Posterior cingulate gyrus (tissue), 11 donors: ENCODE measurements at places on chromosomes 11 and 22.

DNA sequence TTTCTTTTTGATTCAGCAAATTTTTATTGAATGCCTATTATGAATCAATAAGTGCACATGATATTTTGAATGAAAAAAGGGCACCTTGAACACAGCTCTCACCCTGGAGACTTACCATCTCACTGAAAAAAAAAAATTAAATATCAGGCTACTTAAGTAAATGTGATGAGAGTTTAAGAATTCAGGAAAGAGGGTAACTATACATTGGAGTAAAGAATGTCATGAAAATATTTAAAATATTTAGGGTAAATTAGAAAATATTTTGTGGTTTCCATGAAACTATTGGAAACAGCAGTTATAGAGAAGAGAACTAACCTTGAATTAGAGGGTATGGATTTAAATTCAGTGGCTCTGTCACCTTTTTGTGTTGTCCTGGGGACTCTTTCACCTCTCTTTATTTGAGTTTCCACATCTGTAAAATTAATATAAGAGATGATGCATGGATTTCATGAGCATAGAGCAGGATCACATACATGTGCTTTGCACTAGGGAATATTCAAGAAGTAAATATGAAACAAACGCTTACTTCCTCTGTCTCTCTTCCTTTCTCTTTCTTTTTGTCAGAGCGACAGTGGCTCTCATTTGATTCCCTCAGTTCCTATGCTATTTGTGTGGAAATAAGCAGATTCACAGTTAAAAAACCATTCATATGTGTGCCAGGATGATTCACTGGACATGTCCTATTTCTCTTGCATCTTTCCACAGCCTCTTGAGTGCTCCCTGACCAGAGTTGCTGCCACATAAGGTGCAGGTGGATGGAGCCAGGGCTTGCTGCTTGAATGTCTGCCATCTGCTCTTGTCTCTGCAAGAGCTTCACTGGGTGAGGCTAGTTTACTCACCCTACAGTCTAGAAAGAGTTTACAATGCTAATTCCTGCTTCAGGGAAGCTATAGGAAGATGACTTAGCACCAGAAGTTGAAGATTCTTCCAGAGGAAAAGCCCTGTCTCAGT lies 533.1 kb downstream of the ETS1 start:
- no peak for DNase-seq

- no peak for DNase-seq
Measured at GRCh38 chr11:61310749-61311148, 15.6 kb upstream of the VWCE start.

DNA sequence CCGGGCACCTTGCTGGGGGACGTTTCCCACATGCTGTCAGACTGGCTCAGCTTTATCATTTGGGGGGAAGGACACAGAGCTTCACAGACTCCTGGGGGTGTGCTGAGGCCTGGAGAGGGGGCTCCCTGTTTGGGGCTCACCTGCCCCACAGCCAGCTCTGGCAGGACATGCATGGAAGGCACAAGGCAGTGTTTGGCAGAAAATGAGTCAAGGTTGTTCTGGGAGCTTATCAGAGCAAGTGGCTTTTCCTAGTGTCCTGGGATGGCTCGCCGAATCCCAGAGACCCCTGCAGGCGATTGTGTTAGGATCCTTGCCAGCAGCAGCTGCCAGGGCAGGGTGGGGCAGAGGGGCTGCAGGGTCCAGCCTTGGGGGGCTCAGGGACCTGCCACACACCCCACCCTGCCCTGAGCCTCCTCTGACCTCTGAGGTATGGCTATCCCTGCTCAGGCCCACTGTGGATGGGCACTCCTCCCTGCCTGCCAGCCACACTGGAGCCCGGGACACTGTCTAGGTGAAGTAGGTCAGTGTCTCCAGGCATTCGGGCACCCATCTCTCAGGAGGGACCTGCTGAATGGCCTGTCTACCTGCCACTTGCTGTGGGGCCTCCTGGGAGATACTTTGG lies 1323.0 kb downstream of the BRD1 start:
- DNase-seq, result no peak

DNA sequence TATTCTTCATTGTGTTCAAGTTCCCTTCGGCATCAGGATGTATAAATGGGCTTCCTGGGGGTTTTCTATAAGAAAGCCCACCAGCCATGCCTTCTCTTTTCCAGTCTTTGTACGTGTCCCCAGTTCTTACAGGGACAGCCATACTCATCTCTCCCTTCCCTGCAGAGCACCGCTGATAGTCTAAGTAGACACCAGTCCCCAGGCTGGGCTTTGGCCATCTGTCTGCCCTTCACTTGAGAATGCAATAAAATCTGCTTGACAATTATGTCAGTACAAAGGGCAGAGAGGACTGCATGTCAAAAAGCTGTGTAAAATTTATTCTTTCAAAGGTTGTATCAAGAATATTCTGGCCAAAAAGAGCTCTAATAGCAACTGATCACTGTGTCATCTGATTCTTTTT lies 27.3 kb downstream of the NTM start:
- no peak for DNase-seq

DNA sequence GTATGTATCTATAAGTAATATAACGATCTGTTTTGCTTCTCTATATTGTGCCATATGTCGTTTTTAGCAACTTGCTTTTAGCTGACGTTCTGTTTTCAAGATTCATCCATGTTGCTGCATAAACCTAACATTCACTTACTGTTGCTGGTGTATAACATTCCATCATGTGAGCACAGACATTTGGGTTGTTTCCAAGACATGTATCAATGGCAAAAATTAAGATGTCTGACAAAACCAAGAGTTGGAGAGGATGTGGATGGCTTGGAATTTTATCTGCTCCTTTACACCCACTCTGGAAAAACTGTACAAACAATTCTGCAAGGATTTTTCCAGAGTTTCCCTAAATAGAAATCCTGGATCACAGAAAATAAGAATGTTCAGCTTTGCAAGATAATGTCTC lies 40.9 kb downstream of the DGCR2 start:
- DNase-seq, result no peak

DNA sequence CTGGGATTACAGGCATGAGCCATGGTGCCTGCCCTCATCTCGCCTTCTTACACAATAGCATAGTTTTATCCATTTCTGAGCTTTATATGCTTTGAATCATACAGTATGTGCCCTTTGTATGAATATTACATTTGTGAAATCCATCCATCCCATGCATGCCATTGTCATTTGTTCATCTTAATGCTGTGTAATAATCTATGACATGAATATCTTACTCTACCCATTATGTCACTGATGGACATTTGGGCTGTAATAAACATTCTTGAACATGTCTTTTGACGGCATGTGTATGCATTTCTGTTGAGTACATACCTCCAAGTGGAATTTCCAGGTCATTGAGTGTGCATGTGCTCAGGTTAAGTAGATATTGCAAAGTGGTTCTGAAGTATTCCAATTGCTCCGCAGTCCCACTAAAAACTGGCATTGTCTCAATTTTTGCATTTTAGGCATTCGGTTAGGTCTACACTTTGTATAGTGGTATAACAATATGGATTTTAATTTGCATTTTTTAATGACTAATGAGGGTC lies 339.3 kb upstream of the SYN3 start:
- DNase-seq, result no peak

DNA sequence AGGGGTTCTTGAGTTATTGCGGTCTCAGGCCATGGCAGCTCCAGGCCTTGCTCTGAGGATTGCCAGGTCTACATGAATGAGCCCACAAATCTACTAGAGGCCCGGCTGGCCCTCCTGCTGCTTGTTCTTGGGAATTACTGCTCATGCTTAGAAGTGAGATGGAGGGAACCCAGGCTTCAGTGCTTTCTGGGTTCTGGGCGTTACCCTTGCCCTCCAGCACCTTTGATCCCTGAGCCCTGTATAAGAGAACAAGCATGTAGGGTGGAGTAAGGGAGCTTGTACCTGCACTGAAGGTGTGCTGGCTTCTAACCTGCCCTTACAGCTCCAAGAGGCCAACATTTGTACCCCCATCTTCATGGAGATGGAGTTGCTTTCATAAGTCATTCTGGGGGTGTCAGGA lies 4.0 kb downstream of the NAA40 start:
- DNase-seq, result no peak

DNA sequence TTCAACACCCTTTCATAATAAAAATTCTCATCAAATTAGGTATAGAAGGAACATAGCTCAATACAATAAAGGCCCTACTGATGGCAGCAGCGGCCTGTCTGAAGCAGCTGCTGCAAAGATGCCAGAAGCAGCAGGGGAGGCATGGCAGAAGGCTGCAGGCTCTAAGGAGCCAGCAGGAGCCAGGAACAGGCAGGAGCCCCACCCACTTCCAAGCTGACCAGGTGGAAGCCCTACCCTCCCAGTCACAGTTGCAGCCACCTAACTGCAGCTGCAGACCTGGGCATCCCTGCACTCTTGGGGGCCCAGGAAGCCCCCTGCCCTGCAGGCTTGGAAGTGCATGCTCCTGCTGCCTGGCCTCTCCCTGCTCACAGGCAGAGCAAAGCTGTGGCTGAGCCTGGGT lies 18.2 kb upstream of the OR6A2 start:
- no peak for DNase-seq

DNA sequence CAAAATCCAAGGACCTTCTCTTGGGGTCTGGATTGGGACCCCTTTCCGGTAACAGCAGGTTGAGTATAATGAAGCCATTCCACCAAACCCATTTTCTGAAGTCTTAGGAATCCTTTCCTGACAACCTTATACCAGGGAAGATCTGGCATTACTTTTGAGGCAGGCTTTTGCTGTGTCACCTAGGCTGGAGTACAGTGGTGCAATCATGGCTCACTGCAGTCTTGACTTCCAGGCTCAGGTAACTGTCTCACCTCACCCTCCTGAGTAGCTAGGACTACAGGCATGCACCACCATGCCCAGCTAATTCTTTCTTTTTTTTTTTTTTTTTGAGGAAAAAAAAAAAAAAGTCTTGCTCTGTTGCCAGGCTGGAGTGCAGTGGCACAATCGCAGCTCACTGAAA lies 55.8 kb upstream of the TREH start:
- no peak for DNase-seq

DNA sequence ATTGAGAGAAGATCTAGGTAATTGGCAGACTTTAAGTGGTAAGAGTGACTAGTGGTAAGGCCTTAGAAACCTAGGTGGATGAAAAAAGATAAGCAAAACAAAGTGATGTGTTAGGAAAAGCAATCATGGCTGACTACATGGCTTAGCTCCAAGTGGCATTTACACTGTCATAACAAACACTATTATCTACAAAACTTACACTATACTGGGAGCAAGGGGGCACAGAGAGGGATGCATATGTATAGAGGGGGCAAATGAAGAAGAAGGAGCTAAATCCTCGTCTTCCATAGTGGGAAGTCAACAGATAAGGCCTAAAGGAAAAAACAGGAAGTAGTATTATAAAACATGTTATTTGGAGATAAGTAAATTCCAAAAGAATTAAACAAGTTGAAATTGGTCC lies 32.5 kb downstream of the ADORA2A start:
- DNase-seq, result no peak

DNA sequence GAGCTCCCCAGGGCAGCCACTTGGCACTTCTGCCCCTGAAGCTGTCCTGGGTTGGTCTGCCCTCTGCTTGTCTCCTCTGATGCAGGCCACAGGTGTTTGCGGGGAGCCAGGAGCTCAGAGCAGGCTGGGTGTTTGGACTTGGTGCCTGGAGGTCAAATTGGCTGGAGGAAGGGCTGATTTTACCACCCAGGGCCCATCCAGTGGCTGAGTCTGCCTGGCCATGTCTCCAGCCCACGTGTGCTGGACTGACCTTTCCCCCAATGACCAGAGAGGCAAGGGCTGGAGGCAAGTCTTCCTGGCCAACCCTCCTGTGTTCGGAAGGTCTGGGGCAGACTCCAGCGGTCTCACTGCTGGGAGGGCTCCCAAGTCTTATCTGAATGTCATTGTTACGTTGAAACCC lies 84.0 kb downstream of the NECTIN1 start:
- no peak for DNase-seq

- no peak for DNase-seq
Measured at GRCh38 chr11:106012744-106013143, 9.3 kb downstream of the MSANTD4 start.

GRCh38 chr11:32870676-32871075 lies 21.9 kb upstream of the QSER1 start:
- no peak for DNase-seq

DNA sequence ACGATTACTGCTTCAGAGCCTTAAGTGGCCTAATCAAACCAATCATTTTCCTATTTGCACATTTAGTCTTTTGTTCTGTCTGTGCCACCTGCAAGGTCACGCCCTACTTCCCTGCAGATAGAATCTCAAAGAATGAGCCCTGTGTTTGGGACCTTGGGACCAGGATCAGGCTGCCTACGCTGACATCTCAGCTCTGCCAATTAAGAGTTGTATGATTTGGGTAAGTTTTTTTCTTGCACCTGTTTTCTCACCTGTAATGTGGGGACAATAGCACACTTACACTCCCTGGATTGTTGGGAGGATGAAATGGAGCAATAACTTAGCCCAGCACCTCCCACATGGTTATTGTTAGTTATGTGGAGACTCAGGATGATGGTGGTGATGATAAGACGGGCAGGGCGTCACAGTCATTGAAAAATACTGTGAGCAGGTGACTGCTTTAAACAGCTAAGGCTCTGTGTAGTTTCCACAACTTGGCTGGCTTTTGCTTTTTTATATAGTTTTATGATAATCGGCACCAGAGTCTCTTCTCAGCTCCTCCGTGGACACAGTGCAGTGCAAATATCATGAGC lies 155.0 kb downstream of the ADAMTS15 start:
- DNase-seq, result no peak

DNA sequence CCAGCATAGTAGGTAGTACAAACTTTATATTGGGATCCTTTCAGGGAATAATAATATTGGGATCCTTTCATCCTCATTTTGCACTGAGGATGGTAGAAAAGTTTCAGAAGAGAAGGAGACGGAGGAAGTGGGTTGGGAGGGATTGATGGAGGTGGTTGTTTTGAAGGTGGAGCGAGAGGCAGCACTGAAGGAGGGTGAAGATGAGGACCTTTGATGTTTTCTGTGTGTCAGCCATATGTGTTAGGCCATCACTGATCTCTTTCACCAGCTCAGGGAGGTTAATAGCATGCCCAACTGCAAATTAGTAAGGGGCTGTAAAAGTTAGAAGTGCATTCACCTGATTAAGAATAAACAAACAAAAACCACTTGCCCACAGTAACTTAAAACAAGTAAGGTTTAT lies 275.5 kb upstream of the B3GAT1 start:
- no peak for DNase-seq

DNA sequence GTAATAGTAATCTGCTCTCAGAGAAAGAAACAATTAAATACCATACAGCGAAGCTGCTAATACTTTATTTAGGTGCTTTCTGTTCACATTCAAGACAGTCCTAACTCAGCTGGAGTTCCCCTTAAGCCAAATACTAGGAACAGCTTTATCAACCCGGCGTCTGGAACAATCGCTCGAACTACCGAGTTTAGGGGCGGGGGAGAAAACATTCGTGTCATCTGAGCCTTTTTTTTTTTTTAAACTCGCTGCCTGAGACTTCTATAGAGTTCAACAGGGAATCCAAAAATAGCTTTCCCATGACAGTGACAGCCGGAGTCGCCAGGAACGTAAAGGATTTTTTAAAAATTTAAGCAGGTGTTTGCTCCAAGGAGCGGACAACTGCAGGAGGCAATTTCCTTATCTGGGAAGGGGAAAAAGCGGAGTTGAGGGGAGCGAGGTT lies 852 bp downstream of the TRAF6 start:
- DNase-seq, result no peak
